ENCODE measurements at places on chromosomes 11 and 22. TPM values are rescaled to one million over a fixed set of nuclear protein-coding genes. Genes with fewer than 3 reads are reported as not detected.

DNA sequence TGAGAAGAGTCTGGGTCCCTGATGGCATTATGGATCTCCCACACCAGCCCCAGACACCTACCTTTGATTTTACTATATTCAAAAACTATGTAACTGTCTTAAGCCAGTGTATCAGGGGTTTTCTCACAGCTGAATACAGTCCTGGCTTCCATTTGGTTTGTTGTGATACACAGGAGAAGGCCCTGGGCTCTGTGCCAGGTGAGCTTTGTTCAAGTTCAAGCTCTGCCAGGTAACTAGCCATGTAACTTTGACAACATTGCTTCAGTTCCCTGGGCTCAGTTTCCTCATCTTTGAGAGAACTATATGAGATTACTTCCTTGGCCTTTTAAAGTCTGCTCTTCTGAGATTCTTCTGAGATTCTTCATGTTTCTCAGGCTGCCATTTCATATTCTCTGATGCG is 327.5 kb upstream of the TENM4 start:
- H3K27me3 ChIP-seq: no peaks in the 10 kb centered on the region
- no peak for DNase-seq

DNA sequence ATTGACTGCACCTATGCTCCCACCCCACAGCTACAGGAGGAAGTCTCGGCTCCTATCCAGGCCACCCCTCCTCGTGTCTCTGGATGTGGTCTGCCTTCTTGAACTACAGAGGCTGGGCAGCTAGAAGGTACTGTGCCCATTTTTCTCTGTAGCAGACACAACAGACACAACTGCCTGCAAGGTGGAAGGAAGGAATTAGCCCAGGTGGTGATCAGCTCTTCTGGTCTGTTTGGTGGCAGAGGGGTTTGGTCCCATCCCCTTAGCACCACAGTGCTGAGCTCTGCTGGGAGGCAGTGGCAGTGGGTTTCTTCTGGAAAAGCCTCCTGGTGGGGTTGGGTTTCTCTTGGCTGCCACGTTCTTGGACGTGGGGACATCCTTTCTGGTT is 132.5 kb downstream of the MPPED1 start:
- H3K36me3 ChIP-seq: no peaks in the 10 kb centered on the region
- H3K27ac ChIP-seq: no peak overlapping the region
- no peak overlapping the region for H3K4me3 ChIP-seq
- DNase-seq: no peak

OPCML gene
- total RNA-seq: 0.03 TPM

- no peaks in the 10 kb centered on the region for H3K27me3 ChIP-seq
- H3K27ac ChIP-seq: no peak overlapping the region
- H3K36me3 ChIP-seq: no peaks in the 10 kb centered on the region
- no peak for DNase-seq
- no peak overlapping the region for H3K4me3 ChIP-seq
Measured at GRCh38 chr22:41009222-41009948, 58.2 kb downstream of the RBX1 start.

- no peak overlapping the region for H3K4me3 ChIP-seq
- H3K27ac ChIP-seq: no peak overlapping the region
- no peaks in the 10 kb centered on the region for H3K36me3 ChIP-seq
- peaks cover 100% of the 10 kb centered on the region for H3K27me3 ChIP-seq
- peak; percentile 24 for DNase-seq
Measured at GRCh38 chr11:16603245-16603644, 135.2 kb upstream of the C11orf58 start.

ARHGAP20 gene
- not detected for total RNA-seq

- DNase-seq: no peak
- no peak overlapping the region for H3K27ac ChIP-seq
Measured at GRCh38 chr22:43635101-43635500, 177.0 kb downstream of the EFCAB6 start.

DNA sequence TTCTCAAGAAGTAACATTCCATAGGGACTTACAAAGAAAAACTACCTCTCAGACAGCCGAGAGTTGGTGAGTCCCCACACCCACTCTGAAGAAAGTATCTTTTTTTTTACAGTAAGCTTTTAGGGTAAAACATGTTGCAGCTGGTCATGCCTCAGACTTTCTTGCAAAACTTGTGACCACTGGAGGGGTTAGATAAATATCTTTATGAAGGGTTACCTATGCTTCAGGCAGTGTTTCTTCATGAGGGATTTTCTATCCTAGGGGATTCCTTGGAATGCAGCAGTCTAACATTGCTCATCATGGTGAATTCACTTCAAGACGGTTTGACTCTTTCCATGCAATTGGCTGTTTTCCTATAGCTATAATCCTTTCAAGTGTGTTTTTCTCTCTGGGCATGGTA is 20.8 kb upstream of the SNX19 start:
- H3K27ac ChIP-seq: no peak overlapping the region
- H3K27me3 ChIP-seq: no peaks in the 10 kb centered on the region
- H3K4me3 ChIP-seq: no peak overlapping the region
- no peaks in the 10 kb centered on the region for H3K4me1 ChIP-seq
- H3K36me3 ChIP-seq: no peaks in the 10 kb centered on the region

- DNase-seq: no peak
- H3K4me1 ChIP-seq: peaks cover 33% of the 10 kb centered on the region
- no peaks in the 10 kb centered on the region for H3K27me3 ChIP-seq
- H3K27ac ChIP-seq: no peak overlapping the region
- H3K4me3 ChIP-seq: no peak overlapping the region
Measured at GRCh38 chr11:13680501-13681264, 12.2 kb downstream of the FAR1 start.

ACER3 gene
- total RNA-seq: 18.9 TPM
